Suprapubic skin (tissue), 4 donors: ENCODE measurements at places on chromosomes 12 and 14. TPM values are rescaled to one million over a fixed set of nuclear protein-coding genes. Genes with fewer than 3 reads are reported as not detected.

GRCh38 chr12:108193917-108194316 lies 64.8 kb downstream of the WSCD2 start:
- DNase-seq: no peak

KRT6C gene
- 14.8 TPM for total RNA-seq

TSHR gene
- total RNA-seq: not detected

GRCh38 chr12:70549340-70550179 lies 87.7 kb downstream of the PTPRB start:
- no peak for DNase-seq

DNA sequence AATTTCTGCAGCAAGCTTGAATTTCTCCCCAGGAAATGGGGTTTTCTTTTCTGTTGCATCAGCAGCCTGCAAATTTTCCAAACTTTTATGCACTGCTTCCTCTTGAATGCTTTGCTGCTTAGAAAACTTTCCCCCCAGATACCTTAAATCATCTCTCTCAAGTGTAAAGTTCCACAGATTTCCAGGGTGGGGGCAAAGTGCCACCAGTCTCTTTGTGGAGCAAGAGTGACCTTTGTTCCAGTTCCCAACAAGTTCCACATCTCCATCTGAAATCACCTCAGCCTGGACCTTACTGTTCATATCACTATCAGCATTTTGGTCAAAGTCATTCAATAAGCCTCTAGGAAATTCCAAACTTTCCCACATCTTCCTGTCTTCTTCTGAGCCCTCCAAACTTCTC lies 241.6 kb upstream of the TMTC1 start:
- DNase-seq: no peak

GRCh38 chr12:27555361-27555760 lies 31.4 kb downstream of the PPFIBP1 start:
- no peak for DNase-seq

PLCZ1 gene
- total RNA-seq: not detected

DNA sequence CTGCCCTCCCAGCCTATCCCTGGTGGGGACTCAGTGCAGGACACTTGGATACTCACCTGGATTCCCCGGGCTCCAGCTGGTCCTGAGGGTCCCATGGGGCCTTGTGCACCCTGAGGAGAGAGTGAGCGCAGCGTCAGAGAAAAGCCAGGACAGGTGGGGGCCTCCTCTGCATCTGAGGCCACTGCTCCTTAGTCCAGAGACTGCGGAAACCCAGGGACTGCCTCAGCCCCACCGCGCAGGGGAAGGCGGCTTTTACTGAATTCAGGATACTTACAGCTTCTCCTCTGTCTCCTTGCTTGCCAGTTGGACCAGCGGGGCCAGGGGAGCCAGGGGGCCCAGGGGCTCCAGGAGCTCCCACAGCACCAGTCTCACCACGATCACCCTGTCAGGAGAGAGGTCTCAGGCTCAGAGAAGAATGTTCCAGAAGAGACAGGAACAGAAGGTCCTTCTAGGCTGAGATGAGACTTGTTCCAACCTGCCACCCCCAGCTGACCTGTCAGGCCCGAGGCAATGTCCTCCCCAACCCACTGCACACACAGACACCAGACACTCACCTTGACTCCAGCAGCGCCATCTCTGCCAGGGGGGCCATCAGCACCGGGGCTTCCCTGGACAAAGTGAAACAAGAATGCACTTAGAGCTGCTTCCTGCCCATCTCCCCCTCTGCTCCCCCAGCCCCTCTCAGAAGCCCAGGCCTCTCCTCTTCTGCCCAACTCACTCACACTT lies 13.8 kb downstream of the TMEM106C start:
- DNase-seq: no peak

TCL1A gene
- total RNA-seq: not detected

C3AR1 gene
- total RNA-seq: 1.0 TPM

DNA sequence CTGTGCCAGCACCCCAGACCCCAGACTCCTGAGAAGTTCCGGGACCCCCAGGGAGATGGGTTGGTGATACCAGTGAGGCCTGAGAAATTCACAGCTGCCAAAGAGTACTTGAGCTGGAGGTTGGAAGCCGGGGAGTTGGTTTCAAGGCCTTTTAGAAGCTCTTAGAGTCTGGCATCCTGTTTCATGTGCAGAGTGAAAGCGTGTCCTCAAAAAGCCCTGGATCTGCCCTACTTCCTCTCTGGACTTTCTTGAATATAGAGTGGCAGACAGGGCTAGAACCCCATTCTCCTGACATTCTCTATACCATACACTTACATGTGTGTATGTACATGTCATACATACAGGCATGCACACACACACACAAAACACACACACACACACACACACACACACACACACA lies 31.3 kb upstream of the PPM1A start:
- no peak for DNase-seq

DNA sequence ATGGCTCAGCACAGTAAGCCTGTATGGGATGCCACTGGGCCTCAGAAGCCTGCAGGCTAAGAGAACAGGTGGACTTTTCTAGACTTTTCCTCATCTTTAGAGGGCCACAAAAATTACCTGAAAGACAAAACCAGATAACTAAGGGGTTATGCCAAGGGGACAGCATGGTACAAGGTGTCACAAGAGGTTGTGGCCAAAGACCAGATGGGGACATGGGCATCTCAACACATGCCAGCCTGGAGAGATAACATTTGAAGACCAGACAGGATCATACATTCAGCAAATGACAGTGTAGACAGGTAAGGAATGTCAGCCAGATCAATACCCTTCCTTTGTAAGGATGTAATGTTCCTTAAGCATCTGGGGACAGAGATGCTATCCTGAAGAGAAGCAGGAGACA lies 8.9 kb upstream of the CRY1 start:
- DNase-seq: no peak

CLEC9A gene
- not detected for total RNA-seq

THAP2 gene
- total RNA-seq: 3.6 TPM

DNA sequence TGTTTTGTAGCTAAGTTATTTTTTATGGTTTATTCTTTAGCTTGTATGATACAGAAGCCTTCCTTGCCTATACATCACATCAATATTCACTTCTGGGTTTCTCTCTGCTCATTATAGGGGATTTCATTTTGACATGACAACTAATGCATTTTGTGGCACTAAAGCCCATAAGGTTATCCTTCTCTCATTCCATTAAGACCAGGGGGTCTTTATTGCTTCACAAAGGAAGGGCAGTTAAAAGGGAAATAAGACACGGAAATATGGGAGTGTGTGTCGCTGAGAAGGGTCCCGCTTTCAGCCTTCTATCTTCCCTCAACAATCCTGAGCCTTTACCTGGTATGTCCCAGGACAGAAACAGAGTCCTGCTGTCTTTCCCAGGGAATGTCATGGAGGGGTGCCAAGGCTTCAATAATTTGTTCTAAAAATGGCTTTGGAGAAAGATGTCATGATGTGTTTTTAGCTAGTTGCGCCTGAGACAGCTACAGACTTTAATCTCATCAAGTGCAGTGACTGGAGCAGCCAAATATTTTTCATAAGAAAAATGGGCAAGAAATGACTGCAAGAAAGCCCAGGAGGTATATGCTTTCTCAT lies 1145.4 kb upstream of the TMEM132C start:
- DNase-seq: no peak
